Cardiac muscle cell (in vitro differentiated cells and primary cell): ENCODE measurements at places on chromosomes 11 and 22.

DNA sequence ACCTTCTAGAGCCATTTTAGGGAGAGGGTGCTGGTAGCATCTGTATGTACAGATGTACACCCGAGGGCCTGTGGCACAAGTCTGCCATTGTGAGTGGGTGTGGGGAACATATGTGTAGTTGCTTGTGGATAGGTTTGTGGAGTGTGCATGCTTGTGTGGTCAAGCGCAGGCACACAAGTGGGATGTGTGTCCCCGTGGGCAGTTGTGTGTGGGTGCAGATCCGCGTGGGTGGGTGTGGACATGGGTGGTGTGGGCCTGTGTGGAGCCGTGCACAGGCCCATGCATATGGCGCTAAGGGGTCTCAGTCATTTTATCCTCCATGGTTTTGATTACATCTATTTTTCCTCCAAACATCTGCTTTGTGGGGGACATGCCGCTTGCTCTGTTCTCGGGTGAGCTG is 28.8 kb downstream of the ALX4 start:
- no peak overlapping the region for H3K4me3 ChIP-seq
- no peaks in the 10 kb centered on the region for H3K36me3 ChIP-seq
- no peaks in the 10 kb centered on the region for H3K4me1 ChIP-seq
- no peaks in the 10 kb centered on the region for H3K27me3 ChIP-seq

DNA sequence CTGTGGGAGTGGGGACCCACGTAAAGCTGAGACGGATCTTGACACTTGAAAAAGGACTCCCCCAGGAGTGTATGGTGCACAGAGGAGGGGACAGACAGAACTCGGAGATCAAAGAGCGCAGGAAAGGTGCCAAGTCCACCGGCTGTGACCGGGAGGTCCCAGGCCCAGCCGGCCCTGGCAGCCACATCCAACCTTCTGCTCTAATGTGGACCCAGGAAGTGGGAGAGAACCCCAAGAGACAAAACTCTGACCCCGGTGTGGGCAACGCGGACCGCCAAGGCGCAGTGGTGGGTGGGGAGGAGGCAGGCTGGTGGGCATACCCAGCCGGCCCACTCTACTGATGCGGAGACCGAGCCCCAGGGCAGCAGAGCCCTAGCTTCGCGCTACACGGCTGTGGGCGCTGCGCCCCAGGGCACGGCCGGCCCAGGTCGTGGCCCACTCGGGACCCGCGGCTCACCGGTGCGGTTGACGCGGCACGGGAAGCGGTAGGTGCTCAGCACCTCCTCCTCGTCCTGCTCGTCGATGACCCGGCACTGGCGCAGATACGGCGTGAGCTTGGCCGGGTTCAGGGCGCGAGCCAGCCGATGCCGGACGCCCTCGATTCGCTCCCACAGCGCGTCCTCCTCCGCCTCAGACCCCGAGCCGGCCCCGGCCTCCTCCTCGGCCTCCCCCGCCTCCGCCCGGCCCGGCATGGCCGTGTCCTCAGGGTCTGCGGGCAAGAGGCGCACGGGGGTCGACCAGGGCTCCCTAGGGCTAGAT is 527 bp downstream of the CARD10 start:
- peaks cover 49% of the 10 kb centered on the region for H3K27me3 ChIP-seq
- DNase-seq, result peak; percentile 26
- peak overlapping the region; percentile 55 for H3K4me3 ChIP-seq
- H3K36me3 ChIP-seq, result no peaks in the 10 kb centered on the region

- peaks cover 12% of the 10 kb centered on the region for H3K36me3 ChIP-seq
- H3K27ac ChIP-seq, result no peak overlapping the region
- no peaks in the 10 kb centered on the region for H3K27me3 ChIP-seq
- H3K4me1 ChIP-seq, result no peaks in the 10 kb centered on the region
- no peak overlapping the region for H3K4me3 ChIP-seq
These were observed 21.9 kb downstream of the STX3 start for GRCh38 chr11:59777104-59777503.

DNA sequence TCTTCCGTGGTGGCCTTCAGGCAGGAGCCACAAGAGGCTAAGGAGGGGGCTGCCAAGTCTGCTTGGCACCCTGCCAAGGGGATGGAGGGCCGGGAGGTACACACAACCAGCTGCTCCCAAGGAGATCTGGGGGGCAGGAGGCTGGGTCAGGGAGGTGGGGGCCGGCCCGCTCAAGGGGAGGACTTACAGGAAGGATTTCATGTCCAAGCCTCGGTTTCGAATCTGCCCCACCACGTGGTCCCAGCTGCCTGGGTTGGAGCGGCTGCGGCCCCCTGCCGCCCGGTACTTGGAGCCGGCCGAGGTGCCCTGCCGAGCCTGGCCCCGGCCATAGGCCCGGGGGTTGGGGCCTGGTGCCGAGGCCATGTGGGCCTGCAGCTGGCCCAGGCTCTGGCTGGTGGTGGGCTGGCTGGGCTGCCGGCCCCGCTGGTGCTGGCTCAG is 33.5 kb downstream of the LRRC10B start:
- H3K4me3 ChIP-seq, result no peak overlapping the region
- H3K4me1 ChIP-seq, result peaks cover 4% of the 10 kb centered on the region
- H3K27ac ChIP-seq, result no peak overlapping the region
- peak; percentile 41 for DNase-seq
- H3K27me3 ChIP-seq, result no peaks in the 10 kb centered on the region

DNA sequence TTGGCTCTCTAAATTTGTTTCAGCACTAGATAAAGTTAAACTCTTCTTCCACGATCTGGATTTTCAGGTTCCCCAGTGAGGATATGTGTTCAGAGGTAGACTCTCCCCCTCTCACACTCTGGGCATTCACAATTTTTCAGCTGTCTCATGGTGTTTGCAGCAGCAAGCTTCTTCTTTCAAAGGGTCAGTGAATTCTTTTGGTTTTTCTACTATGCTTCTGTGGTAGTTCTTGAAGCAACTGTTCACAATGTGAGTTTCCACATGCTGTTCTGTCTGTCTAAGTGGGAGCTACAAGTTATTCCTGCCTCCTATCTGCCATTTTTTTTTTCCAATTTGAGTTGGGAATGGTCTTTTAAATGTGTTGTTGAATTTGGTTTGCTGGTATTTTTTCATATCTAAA is 25.4 kb downstream of the CNTF start:
- H3K27me3 ChIP-seq, result no peaks in the 10 kb centered on the region
- no peak overlapping the region for H3K27ac ChIP-seq

- no peaks in the 10 kb centered on the region for H3K27me3 ChIP-seq
- H3K4me1 ChIP-seq, result peaks cover 16% of the 10 kb centered on the region
- no peak overlapping the region for H3K4me3 ChIP-seq
- no peak for DNase-seq
- peaks cover 16% of the 10 kb centered on the region for H3K36me3 ChIP-seq
These were observed 21.2 kb downstream of the BLID start for GRCh38 chr11:122094836-122095235.

DNA sequence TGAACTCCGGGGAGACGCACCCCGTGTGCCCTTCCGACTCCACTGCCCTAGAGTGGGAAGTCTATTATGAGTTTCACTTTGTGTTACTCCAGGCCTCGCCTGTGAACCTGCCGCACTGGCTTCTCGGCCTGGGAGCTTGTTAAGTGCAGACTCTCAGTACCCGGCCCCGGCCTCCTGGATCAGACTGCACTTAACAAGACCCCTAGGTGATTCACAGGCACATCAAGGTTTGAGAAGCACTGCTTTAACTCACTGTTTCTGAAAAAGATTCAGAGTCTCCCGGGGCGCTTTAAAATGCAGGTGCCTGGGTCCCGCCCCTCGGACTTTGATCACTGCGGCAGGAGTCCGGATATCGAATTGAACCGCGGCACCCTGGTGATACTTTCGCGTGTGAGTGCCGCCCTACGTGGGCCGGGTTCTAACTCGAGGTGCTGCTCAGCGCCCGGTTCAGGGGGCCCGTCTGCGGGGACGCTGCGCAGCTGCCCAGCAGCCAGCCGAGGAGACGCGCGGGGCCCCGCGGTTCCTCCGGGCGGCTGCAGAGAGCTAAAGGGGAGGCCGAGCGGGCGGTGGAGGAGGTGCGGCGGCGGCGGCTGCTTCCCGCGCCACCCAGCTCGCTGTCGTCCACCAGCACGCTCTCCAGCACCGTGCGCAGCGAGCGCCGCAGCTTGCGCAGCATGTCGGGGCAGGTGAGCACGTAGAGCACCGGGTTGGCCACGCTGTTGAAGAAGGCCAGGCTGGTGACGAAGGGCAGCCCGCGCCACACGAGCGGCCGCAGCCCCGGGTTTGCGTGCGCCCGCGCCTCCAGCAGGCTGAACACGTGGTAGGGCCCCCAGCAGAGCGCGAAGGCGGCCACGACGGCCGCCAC is 3.4 kb downstream of the PTGDR2 start:
- H3K27me3 ChIP-seq, result peaks cover 17% of the 10 kb centered on the region
- H3K36me3 ChIP-seq, result no peaks in the 10 kb centered on the region
- no peak overlapping the region for H3K27ac ChIP-seq
- peak; percentile 18 for DNase-seq
- no peaks in the 10 kb centered on the region for H3K4me1 ChIP-seq

DNA sequence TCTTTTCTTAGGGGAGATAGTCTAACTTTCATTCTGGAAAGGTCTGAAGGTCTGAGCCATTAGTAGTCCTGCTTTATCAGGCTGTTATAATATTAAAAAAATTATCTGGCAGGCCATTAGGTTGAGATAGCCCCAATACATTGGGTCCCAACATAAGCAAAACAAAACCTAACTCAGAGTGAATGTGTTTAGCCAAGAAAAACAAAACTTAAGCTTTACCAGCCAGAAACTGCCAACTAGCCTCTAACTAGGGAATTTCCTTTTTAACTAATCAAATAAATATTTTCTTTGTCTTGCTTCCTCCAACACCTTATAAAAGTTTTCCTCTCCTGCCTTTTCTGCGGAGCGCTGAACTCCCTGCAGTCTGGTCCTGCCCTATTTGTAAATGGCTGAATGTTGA is 1137.7 kb upstream of the CNTN5 start:
- no peaks in the 10 kb centered on the region for H3K4me1 ChIP-seq
- H3K27ac ChIP-seq, result no peak overlapping the region
- H3K4me3 ChIP-seq, result no peak overlapping the region
- H3K36me3 ChIP-seq, result no peaks in the 10 kb centered on the region
- H3K27me3 ChIP-seq, result no peaks in the 10 kb centered on the region
- no peak for DNase-seq

- no peaks in the 10 kb centered on the region for H3K27me3 ChIP-seq
- H3K4me1 ChIP-seq, result peaks cover 3% of the 10 kb centered on the region
- no peak overlapping the region for H3K4me3 ChIP-seq
- H3K27ac ChIP-seq, result no peak overlapping the region
- no peaks in the 10 kb centered on the region for H3K36me3 ChIP-seq
These were observed 26.6 kb upstream of the SEPTIN5 start for GRCh38 chr22:19687561-19688300.

GRCh38 chr11:74775762-74776161 is 27.1 kb downstream of the RNF169 start:
- H3K4me3 ChIP-seq, result no peak overlapping the region
- H3K36me3 ChIP-seq, result no peaks in the 10 kb centered on the region

DNA sequence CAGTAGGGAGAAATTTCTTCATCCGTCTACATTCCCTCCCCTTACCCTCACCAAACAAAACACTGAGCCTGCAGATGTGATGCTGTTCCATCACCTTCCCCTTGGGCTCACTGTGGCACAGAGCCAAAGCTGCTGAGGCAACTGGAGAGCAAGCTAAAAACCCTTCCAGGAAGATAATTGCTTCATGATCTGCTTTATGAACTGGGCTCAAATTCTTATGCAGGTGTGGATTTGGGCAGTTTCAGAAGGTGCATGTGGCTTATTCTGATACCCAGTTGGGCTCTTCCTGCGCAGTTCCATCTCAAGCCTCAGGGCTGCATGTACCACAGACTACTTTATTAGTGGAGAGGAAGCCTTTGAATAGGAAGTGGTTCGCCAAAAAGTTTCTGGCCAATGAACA is 58.3 kb downstream of the AAMDC start:
- peaks cover 19% of the 10 kb centered on the region for H3K36me3 ChIP-seq
- H3K4me3 ChIP-seq, result no peak overlapping the region
- H3K27me3 ChIP-seq, result no peaks in the 10 kb centered on the region
- DNase-seq, result no peak

GRCh38 chr11:33448461-33449130 is 191.4 kb downstream of the HIPK3 start:
- no peak overlapping the region for H3K27ac ChIP-seq
- no peaks in the 10 kb centered on the region for H3K4me1 ChIP-seq
- H3K27me3 ChIP-seq, result no peaks in the 10 kb centered on the region
- DNase-seq, result no peak
- no peak overlapping the region for H3K4me3 ChIP-seq
- H3K36me3 ChIP-seq, result no peaks in the 10 kb centered on the region

DNA sequence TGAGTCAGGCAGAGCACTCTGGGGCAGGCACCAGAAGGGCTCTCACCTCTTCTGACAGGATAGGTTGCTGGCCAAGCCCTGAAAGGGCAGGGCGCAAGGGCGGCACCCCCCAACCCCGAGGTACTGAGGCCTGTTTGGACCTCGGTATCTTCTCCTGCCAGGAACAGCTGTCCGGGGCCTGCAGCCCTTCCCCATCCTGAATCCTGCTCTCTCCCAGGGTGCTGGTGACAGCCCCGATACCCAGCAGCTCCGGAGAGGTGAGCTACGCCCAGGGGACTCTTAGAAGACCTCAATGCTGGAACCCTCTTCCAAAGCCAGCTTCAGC is 79.1 kb downstream of the PHF21B start:
- H3K36me3 ChIP-seq, result no peaks in the 10 kb centered on the region
- no peaks in the 10 kb centered on the region for H3K27me3 ChIP-seq
- no peak for DNase-seq
- H3K4me1 ChIP-seq, result no peaks in the 10 kb centered on the region
- no peak overlapping the region for H3K27ac ChIP-seq

- H3K4me3 ChIP-seq, result no peak overlapping the region
- H3K27ac ChIP-seq, result no peak overlapping the region
- H3K27me3 ChIP-seq, result no peaks in the 10 kb centered on the region
- no peaks in the 10 kb centered on the region for H3K36me3 ChIP-seq
- H3K4me1 ChIP-seq, result no peaks in the 10 kb centered on the region
- DNase-seq, result no peak
These were observed 507.4 kb upstream of the RAG2 start for GRCh38 chr11:37105427-37105826.

- no peaks in the 10 kb centered on the region for H3K27me3 ChIP-seq
- no peak overlapping the region for H3K4me3 ChIP-seq
- no peaks in the 10 kb centered on the region for H3K4me1 ChIP-seq
- H3K36me3 ChIP-seq, result peaks cover 48% of the 10 kb centered on the region
- DNase-seq, result peak; percentile 32
These were observed 36.9 kb downstream of the ARFGAP3 start for GRCh38 chr22:42820045-42820763.

- peak within 1 kb of the TSS; percentile 53 for H3K4me3 ChIP-seq
- H3K4me1 ChIP-seq, result peaks cover 4% of the 10 kb centered on the region
- DNase-seq, result peak; percentile 69
- H3K27me3 ChIP-seq, result peaks cover 9% of the 10 kb centered on the region
- H3K36me3 ChIP-seq, result no peaks in the 10 kb centered on the region
These were observed at the start of gene PITPNM1 for GRCh38 chr11:67504950-67505581. PITPNM1 (minus strand) TSS chr11:67505363; CDS start chr11:67504180, 1,183 bp downstream.

- no peak within 1 kb of the TSS for H3K4me3 ChIP-seq
- H3K4me1 ChIP-seq, result peaks cover 5% of the 10 kb centered on the region
- H3K36me3 ChIP-seq, result no peaks in the 10 kb centered on the region
- no peak for DNase-seq
These were observed at the start of gene CASP12 for GRCh38 chr11:104897891-104898684. CASP12 (minus strand) TSS chr11:104898460.
